ENCODE measurements at places on chromosomes 1 and 21. TPM values are rescaled to one million over a fixed set of nuclear protein-coding genes. Genes with fewer than 3 reads are reported as not detected.

MAP3K21 gene
- 1.8 TPM for total RNA-seq

- no peak for DNase-seq
Measured at GRCh38 chr1:82901561-82901960, 1097.4 kb downstream of the TTLL7 start.

RPTN gene
- not detected for total RNA-seq

ERICH3 gene
- total RNA-seq, result 0.14 TPM

GRCh38 chr1:31706384-31707058 lies 2.7 kb upstream of the COL16A1 start:
- no peak for DNase-seq
